Fibroblast of villous mesenchyme (primary cell): ENCODE measurements at places on chromosomes 5 and 9. TPM values are rescaled to one million over a fixed set of nuclear protein-coding genes. Genes with fewer than 3 reads are reported as not detected.

Gene HAND1
- not detected in 2 replicates for total RNA-seq

Gene PTAR1
- total RNA-seq = 66.0 and 117 TPM in 2 replicates

Gene CDH12
- total RNA-seq = not detected in 2 replicates

Gene SHC3
- 7.4 and 11.7 TPM in 2 replicates for total RNA-seq

Gene RAPGEF6
- total RNA-seq = 15.8 and 21.6 TPM in 2 replicates

Gene TRIM7
- total RNA-seq = 2.2 and 2.3 TPM in 2 replicates

Gene CCDC107
- total RNA-seq = 18.1 and 18.7 TPM in 2 replicates

Gene ATOX1
- total RNA-seq = 44.9 and 59.6 TPM in 2 replicates

Gene KLHL3
- 1.9 and 3.0 TPM in 2 replicates for total RNA-seq

Gene GABRA1
- not detected in 2 replicates for total RNA-seq

Gene FLT4
- under 0.01 and 0.43 TPM in 2 replicates for total RNA-seq

Gene SCGB3A2
- total RNA-seq = not detected in 2 replicates

Gene ITK
- total RNA-seq = 1.3 TPM in 1 of 2 replicates, not detected in the other

Gene OSTF1
- total RNA-seq = 30.6 and 31.1 TPM in 2 replicates

Gene CTXN3
- not detected in 2 replicates for total RNA-seq

Gene SHOC1
- total RNA-seq = under 0.01 TPM in 1 of 2 replicates, not detected in the other

Gene NSG2
- under 0.01 TPM in 1 of 2 replicates, not detected in the other for total RNA-seq

Gene LHX2
- not detected in 2 replicates for total RNA-seq

Gene AK8
- total RNA-seq = 0.32 TPM in 1 of 2 replicates, not detected in the other

Gene NDUFA8
- total RNA-seq = 25.0 and 27.4 TPM in 2 replicates

Gene RIC1
- total RNA-seq = 57.3 and 71.2 TPM in 2 replicates

Gene IFNE
- 1.7 and 2.3 TPM in 2 replicates for total RNA-seq

Gene LSM11
- total RNA-seq = 4.5 and 5.6 TPM in 2 replicates

Gene ZBED3
- total RNA-seq = 1.3 and 2.6 TPM in 2 replicates
